ENCODE measurements at places on chromosomes 7 and 10.
A peak's percentile ranks its signal among the peaks of the same experiment; 100 is the strongest.

GRCh38 chr10:123166618-123167017 lies 12.4 kb downstream of the BUB3 start:
- DNase-seq: no peak

- DNase-seq: no peak
These were observed 90.0 kb downstream of the ANKRD61 start for GRCh38 chr7:6121141-6121540.

DNA sequence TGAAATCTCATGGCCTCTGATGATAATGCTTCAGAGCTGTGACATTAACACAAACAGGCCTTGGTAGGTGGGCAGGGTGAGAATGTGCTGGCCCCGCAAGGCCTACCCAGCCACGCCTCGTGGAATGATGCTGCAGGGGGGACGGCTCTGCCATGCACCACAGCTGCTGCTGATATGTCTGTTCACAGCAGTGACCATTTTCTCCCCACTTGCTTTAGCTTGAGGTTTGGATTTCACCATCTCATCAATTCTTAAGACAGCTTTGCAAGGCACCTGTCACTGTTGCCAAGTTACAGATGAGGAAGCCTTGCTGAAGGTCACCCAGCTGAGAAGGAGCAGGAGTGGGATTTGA lies 128.3 kb downstream of the PTPN20 start:
- DNase-seq: no peak

DNA sequence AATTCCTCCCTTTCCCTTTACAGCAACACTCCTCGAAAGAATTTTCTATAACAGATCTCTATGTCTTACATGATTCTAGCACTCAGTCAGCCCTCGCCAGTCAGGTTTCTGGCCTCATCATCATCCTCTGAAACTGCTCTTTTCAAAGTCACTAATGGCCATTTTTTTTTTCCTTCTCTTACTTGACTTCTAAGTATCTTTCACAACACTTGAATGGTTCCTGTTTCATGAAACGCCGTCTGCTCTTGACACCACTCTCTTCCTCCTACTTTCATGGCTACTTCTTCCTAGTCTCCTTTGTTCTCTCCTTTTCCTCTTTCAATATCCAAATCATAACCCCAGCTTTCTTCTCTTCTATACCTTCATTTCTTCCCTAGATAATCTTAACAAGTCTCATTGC lies 100.5 kb upstream of the NRP1 start:
- no peak for DNase-seq

DNA sequence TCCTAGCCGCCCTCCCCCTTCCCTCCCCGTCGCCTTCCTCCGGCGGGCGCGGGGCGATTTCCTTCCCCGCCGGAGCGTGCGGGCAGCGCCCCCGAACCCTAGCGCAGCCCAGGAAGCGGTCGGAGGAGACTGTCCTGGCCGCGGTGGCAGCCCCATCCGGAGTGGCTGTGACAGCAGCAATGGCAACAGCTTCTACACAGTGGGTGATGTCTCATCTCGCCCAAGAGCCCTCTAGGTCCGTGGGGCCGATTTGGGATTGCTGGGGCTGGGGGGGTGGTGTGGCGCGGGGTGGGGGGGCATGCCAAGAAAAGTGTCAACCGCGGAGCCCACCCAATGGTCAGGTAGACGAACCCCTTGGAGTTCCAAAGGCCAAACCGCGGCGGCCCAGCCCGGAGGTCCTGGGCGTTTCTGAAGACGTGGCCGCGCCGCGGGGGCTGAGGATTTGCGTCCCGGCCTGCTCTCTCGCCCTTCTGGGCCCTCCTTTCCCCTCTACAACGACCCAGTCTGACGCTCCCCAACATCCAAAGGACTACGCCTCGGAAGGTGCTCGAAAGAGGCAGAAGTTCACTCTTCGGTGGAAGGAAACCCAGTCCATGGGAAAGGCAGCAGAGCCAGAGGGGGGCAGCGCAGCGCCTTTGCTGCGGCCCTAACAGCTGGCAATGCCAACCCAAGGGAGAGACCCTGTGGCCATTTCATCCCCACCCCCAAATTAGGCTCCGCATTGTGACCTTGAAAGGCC lies 603 bp upstream of the TWIST1 start:
- no peak for DNase-seq

DNA sequence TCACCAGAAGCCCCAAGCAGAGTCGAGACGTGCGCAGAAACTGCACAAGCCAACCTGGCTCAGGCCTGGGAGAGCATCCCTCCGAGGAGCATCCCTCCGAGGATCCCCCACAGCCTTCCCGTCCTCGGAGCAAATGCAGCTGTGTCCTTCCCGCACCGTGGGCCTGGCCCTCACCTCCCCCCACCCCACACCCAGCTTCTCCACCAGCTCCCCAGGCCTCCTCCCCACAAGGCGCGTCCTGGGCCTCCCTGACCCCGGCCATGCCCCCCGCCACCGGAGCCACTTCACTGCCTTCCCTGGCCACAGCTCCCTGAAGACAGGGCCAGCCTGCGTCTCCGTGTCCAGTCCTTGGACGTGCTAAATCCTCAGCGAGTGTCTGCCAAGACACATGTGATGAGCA lies 60.6 kb downstream of the PTPRN2 start:
- no peak for DNase-seq

DNA sequence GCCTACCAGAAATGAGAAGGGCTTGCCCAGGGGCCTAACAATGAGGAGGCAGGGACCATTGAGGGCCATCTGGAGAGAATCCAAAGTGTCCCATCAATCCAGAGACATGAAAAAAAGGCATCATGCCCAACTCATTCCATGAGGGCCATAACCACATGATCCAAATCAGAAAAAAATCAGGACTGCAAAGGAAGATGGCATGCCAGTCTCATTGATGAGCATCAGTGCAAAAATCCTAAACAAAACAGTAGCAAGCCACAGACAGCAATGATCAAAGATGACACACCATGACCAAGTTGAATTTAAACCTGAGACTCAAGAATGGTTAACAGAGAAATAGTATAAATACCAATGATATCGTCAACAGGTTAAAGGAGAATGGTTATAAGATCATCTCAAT lies 7.0 kb upstream of the CYP3A4 start:
- DNase-seq: no peak

GRCh38 chr7:121504482-121504881 lies 108.4 kb upstream of the FAM3C start:
- DNase-seq: no peak

- no peak for DNase-seq
These were observed 153.7 kb downstream of the CDK14 start for GRCh38 chr7:90749774-90750173.

- DNase-seq: no peak
These were observed 150.3 kb downstream of the PIP4K2A start for GRCh38 chr10:22564060-22564459.

GRCh38 chr10:29998142-29998808 lies 61.1 kb downstream of the JCAD start:
- DNase-seq: peak; percentile 30

DNA sequence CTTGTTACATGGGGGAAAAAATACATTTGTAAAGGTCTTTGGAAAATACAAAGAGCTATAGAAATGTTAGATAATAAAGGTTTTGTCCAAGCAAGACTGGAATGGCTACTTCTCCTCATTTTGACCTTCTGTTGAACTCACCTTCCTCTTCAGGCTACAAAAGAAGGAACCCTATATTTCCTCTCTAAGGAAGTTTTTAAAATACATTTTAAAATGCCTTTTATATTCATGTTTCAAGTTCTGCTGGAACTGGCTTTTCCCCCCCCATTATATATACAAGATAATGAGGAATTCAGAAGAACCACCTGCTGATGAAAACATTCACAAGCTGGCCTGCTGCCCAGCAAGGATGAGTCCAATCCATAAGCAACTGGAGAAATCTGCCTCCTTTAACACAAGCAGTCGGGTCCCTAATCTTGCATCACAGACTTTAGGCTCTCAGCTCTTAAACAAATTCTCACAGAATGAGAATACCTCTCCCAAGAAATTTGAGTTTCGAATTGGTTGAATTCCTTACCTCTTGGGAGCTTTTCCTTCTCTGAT lies 44.6 kb downstream of the MTERF1 start:
- no peak for DNase-seq

- no peak for DNase-seq
These were observed 48.9 kb downstream of the LRGUK start for GRCh38 chr7:134176037-134176350.

- no peak for DNase-seq
These were observed 297.1 kb upstream of the NFE2L3 start for GRCh38 chr7:25854608-25855497.

DNA sequence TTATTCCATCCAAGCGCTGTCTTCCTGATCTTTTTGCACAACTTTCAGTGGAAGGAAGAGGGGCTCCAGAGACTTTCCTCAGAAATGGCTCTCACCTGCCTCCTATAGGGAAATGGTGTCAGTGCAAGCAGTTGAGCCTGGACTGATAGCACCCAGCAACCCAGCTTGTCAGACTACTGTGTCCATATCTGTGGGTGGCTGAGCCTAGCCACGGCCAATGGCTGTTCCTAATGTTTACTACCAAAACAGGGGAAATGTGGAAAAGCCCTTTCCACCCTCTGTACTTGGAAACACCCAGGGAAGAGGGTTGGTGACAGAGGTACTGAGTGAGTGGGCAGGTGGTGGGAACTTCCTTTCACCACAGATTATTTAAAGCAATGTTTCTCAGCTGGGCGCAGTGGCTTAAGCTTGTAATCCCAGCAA lies 4.3 kb upstream of the YKT6 start:
- DNase-seq: peak; percentile 17

DNA sequence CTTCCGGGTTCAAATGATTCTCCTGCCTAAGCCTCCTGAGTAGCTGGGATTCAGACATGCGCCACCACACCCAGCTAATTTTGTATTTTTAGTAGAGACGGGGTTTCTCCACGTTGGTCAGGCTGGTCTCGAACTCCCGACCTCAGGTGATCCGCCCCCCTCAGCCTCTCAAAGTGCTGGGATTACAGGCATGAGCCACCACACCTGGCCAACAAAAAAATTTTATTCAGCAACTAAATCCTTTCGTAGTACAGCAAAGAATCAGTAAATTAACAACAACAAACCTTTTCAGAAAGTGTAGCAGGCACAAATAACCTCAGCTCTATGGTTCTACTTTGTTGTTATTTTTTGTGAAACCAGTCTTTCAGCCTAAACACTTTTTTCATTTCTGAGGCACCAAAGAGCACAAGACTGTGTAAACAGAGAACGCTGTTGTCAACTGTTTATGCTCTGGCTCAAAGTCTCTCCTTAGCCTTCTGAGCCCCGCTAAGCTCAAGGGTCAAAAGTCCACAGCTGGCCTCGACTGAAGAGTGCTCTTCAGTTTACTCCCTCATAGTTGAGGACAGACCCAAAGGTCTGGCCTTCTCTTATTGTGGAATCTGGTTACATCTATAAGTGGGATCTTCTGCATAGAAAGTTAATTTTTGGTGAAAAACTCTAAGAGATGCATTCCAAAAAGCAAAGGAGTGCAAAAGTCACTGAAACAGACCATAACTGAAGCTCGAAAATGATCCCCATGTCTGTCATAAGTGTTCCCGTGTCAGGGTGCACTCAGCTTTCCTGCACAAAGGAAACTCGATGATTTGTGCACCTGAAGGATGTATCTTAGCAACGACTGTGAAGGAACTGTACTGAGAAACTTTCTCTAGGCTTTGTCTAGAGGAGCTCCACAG lies 24.6 kb upstream of the DDX50 start:
- DNase-seq: no peak

DNA sequence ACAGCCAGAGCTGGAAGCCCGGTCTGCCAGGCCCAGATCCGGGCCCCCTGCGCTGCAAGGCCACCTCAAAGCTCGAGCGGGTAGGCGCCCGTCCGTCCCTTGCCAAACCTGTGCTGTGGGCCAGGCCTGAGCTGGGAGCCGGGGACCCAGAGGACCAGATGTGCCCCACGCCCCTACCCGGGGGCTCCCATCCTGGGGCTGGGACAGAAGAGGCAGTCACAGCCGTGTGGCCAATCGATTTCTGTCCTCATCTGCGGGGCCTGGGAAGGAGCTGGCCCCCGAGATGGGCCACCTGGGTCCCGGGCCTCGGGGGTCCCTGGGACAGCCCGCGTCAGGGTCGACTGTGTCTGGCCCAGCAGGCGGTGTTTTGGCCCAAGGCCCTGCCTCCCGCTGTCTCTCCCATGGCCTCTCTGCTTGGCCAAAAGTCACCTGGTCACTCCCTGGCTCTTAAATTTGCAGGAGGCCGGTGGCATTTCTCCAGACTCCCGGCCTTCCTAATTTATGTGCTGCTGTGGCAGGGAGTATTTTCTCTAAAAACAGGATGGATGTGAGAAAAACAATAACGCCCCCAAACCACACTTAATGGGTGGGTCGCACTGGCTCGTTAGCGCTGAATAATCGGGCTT lies 63.8 kb downstream of the UNCX start:
- DNase-seq: no peak

- no peak for DNase-seq
These were observed 290.0 kb upstream of the GLI3 start for GRCh38 chr7:42527004-42527403.

DNA sequence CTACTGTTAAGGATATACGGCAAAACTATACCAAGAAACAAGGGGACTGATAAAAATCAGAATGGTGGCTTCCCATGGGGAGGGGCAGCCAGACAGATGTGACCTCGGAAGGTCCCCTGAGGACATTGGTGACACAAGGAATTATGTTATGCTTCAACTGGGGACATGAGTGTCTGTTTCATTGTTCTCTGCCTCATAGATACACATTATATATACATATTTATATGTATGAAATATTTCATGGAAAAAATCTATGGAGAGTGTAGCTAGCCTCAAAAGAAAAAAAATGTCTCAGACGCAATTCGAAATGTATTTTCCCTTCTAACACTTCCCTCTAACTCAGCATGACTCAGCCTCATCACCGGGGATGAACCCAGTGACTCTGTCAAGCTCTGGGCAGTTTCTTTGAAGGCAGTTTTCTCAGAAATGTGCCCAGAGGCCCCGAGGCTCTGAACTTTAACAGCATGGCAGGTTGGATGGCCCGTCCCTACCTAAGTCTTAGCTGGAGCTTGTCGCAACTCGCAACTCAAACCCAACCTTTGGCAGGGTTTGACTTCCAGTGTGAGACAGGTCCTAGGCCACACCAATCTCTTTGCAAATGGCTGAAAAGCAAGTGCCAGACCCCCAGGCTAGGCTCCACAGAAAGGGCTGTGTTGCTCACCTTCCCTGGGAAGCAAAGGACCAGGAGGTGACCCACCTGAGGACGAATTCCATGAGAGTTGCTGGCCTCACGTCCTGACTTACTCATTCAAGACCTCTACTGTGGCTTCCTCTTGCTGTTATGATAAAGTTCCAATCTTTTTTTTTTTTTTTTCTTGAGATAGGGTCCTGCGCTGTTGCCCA lies 86.9 kb downstream of the CARD11 start:
- peak; percentile 63 for DNase-seq

DNA sequence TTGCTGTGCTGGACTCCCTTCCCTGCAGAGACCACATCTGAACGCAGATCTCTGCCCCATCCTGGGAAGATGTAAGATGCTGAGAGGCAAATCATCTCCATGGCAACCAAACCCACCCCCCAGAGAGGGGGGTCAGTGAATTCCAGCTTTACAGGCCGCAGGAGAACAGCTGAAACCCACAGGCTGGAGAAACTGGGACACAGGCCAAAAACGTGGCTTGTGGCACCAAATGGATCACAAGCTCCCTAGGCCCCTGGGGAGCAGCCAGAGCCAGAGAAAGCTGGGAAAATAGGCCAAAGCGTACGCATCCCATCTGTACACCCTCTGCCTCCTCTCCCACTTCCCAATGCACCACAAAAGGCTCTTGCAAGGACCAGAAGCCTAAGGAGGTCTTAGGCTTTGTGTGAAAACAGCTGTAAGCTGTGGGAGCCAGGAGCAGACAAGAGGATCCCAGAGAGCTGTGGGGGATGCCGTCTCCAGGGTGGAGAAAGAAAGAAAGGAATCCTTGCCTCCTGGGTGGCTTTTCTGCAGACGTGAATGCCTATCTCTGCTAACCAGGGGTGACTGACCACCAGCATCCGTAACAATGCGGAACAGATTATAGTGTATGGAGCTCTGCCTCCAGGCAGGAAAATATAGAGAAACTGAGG lies 59.5 kb downstream of the TMEM130 start:
- no peak for DNase-seq
